PC-9 (cell line): ENCODE measurements at places on chromosomes 1 and 21. TPM values are rescaled to one million over a fixed set of nuclear protein-coding genes. Genes with fewer than 3 reads are reported as not detected.

ARMH1 gene
- total RNA-seq: 16.3 and 16.9 TPM in 2 replicates

NCF2 gene
- 54.3 and 65.5 TPM in 2 replicates for total RNA-seq

DNA sequence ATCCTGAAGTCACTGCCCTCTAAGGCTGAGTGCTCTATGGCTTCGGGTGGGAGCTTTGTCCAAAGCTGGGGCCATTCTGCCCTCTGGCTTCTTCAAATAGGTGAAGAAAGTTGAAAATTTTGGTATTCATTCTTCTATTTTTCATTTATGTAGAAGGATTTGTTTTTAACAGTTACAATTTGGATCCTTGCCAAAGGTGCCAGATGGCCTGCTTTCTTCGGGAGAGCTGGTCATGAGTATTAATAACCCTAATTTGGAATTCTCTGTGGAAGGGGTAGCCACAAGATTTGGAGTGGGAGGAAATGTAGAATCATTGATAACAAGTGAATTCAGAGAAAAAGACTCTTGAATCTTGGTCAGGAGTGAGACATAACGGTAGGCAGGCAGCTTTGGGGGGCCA, 370.4 kb upstream of the ST6GALNAC5 start:
- no peak for DNase-seq
- no peak overlapping the region for H3K27ac ChIP-seq
- no peak overlapping the region for H3K4me3 ChIP-seq
- no peaks in the 10 kb centered on the region for H3K4me1 ChIP-seq
- no peaks in the 10 kb centered on the region for H3K27me3 ChIP-seq

PADI2 gene
- 14.0 and 16.7 TPM in 2 replicates for total RNA-seq

CYP4X1 gene
- not detected in 2 replicates for total RNA-seq

- H3K4me1 ChIP-seq: peaks cover 34% of the 10 kb centered on the region
- DNase-seq: no peak
- no peak overlapping the region for H3K4me3 ChIP-seq
- no peaks in the 10 kb centered on the region for H3K36me3 ChIP-seq
- H3K27me3 ChIP-seq: no peaks in the 10 kb centered on the region
Measured at GRCh38 chr1:16191916-16192546, 20.4 kb downstream of the ARHGEF19 start.

TENT5C gene
- 3.9 and 4.3 TPM in 2 replicates for total RNA-seq

DNA sequence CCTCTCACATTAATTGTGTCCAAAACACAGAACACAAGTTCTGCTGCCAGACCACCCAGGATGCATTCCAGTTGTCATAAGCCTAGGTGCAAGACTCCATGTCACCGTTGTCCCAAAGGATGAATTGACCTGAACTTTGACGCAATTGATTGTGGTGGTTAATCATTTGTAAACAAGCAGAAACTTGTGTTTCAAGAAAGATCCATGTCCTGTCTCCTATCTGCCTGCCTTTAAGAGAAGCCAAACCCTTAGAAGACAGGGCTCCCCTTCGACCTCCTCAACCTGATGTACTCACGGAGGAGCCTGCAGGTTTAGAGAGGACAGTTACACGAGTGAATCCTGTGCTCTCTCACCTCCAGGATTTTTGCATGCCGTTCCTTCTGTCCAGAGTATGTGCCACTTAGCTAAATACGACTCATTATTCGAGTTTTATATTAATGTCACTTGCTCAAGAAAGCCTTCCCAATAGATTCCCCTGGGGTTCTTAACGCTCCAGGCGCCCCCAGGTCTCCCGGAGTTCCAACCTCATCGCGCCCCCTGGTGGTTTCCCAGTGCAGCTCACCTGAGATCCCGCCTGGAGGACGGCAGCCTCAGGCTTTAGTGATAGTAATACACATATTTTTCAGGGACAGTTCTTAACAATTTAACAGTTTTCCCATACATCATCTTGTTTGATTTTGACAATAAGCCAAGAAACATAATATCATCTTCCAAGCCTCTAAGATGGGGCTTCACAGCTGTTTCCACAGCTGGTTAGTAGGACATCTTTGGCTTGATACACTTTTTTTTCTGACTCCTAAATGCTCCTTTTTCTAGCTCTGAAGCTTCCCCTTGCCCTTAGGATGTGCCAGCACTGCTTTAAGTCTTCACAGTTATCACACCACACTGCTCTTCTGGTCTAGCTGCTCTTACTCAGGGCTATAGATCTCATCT, 2.4 kb upstream of the C8B start:
- DNase-seq: peak; percentile 16
- H3K27ac ChIP-seq: no peak overlapping the region
- no peaks in the 10 kb centered on the region for H3K36me3 ChIP-seq
- no peak overlapping the region for H3K4me3 ChIP-seq

TOR1AIP1 gene
- total RNA-seq: 23.5 and 24.4 TPM in 2 replicates

GRCh38 chr21:14120091-14120734, 90.5 kb downstream of the LIPI start:
- no peaks in the 10 kb centered on the region for H3K4me1 ChIP-seq
- H3K4me3 ChIP-seq: no peak overlapping the region
- no peaks in the 10 kb centered on the region for H3K27me3 ChIP-seq
- peak; percentile 26 for DNase-seq
- H3K36me3 ChIP-seq: no peaks in the 10 kb centered on the region

TBX19 gene
- total RNA-seq: 1.5 and 2.0 TPM in 2 replicates

DNA sequence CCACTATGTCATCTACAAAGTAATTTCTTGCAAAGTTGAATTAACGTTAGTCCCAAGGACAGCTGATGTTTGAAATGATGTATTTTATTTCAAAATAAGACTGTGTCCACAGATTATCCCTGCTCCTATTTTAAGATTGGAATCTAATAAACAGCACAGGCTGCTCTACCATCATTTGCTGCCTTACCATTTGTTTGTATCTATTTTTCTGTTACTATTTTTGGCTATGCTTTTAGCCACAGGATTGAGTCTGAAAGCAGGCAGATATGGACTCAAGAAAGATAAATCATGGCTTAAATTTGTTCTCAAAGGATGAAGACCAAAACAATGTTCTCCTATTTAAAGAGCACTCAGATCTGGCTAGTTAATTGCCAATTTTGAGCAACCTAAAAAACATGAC, 105.3 kb downstream of the RGS2 start:
- H3K27me3 ChIP-seq: no peaks in the 10 kb centered on the region
- H3K4me3 ChIP-seq: no peak overlapping the region
- no peaks in the 10 kb centered on the region for H3K4me1 ChIP-seq
- H3K27ac ChIP-seq: no peak overlapping the region

DNA sequence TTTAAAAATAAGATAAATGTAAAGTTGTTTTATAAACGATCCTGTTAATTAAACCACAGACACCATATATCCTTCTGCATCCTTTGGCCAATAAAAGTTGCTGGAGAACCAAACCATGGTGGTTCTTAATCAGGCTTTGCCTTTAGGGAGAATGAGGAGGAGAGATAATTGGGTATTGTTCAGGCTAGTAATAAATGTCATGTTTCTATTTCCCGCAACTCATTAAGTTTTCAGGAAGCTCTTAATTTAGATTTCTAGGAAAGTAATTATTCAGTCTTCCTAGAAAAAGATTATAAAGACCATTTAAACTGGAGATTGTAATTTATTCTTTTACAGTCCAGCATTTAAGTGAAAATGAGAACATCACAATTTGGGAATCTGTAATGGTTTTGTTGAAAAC, 34.5 kb downstream of the RAB4A start:
- DNase-seq: no peak
- H3K4me3 ChIP-seq: no peak overlapping the region
- no peak overlapping the region for H3K27ac ChIP-seq
- H3K27me3 ChIP-seq: no peaks in the 10 kb centered on the region
- no peaks in the 10 kb centered on the region for H3K36me3 ChIP-seq
- no peaks in the 10 kb centered on the region for H3K4me1 ChIP-seq

- H3K27me3 ChIP-seq: no peaks in the 10 kb centered on the region
- DNase-seq: no peak
- H3K36me3 ChIP-seq: no peaks in the 10 kb centered on the region
- peaks cover 22% of the 10 kb centered on the region for H3K4me1 ChIP-seq
Measured at GRCh38 chr1:224791362-224791941, 138.0 kb upstream of the DNAH14 start.

GRCh38 chr21:28317177-28317950, 675.3 kb downstream of the LTN1 start:
- DNase-seq: no peak
- H3K27ac ChIP-seq: no peak overlapping the region
- no peaks in the 10 kb centered on the region for H3K27me3 ChIP-seq
- no peaks in the 10 kb centered on the region for H3K4me1 ChIP-seq
- no peak overlapping the region for H3K4me3 ChIP-seq

CSF3R gene
- total RNA-seq: not detected in 2 replicates

DNA sequence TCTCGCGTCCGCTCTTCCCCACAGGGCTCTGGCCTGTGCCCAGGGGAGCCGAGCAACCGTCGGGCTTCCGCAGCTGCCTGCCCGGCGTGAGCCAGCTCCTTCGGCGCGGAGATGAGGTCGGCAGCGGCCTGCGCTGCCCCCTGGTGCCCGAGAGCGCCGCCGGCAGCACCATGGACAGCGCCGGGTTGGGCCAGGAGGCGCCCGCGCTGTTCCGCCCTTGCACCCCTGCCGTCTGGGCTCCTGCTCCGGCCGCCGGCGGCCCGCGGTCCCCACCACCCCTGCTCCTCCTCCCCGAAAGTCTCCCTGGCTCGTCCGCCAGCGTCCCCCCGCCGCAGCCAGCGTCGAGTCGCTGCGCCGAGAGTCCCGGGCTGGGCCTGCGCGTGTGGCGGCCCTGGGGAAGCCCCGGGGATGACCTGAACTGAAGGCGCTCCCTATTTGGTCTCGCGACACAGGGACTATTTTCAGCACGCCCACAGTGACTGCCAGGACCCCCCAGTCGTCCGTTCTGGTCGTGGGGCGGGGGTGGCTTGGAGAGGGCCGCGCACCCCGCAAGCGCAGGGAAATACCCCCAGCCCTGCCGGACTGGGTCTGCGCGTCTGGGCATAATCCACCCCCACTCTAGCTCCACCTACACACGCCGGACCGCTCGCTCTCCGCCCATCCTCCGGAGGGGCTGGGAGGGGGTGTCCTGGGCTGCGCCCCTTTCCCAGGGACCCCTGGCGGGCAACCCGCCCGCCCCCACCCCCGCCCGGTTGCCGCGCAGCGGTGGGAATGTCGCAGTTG, 1.3 kb downstream of the HES3 start:
- peak; percentile 47 for DNase-seq

DNA sequence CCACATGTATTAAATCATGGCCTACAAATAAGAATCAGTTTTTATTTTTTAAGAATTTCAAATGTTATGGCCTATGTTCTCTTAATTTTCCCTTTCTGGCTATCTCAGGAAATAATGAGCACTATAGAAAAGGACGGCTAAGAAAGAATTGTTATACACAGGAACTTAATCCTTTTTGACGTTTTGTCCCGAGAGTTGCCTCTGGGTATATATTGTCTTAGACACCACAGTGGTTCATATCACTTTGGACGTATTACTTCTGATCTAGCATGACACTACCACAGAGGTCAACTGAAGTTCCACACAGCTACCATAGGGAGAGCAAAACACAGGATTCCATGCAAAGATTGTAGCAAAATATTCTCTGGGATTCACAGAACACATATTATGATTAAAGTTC, 307.6 kb downstream of the VAV3 start:
- DNase-seq: no peak
- no peaks in the 10 kb centered on the region for H3K4me1 ChIP-seq
- H3K27me3 ChIP-seq: no peaks in the 10 kb centered on the region
- H3K4me3 ChIP-seq: no peak overlapping the region
- H3K27ac ChIP-seq: no peak overlapping the region

DNA sequence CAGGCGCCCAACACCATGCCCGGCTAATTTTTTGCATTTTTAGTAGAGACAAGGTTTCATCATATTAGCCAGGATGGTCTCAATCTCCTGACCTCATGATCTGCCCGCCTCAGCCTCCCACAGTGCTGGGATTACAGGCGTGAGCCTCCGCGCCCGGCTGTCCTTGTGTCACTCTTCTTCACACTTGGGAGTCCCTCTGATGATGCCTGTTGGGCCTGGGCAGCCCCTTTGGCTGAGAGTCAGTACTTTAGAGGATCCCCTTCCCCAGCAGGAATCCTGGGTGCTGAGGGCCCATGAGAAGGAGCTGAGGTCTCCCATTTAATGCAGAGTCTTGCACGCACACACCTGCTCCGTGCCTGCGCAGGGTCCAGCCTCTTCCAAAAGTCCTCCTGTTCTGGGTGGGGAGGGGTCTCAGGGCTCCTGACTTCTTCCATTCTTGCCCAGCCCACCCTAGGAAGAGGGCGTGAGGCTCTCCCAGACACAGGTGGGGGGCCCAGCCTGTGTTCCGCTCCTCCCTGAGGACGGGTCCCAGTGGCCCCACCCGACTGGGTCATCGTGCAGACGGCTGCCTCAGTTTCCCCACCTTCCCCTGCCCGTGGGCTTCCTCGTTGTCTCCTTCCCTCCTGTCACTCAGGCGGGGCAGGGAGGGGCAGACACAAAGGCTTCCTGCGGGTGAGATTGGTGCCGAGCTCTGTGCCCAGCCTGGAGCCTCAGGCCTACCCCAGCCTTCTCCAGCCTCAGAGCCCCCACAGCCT, 3.9 kb downstream of the TTLL10 start:
- H3K36me3 ChIP-seq: no peaks in the 10 kb centered on the region
- DNase-seq: no peak
- H3K27me3 ChIP-seq: no peaks in the 10 kb centered on the region
- no peak overlapping the region for H3K4me3 ChIP-seq

DNA sequence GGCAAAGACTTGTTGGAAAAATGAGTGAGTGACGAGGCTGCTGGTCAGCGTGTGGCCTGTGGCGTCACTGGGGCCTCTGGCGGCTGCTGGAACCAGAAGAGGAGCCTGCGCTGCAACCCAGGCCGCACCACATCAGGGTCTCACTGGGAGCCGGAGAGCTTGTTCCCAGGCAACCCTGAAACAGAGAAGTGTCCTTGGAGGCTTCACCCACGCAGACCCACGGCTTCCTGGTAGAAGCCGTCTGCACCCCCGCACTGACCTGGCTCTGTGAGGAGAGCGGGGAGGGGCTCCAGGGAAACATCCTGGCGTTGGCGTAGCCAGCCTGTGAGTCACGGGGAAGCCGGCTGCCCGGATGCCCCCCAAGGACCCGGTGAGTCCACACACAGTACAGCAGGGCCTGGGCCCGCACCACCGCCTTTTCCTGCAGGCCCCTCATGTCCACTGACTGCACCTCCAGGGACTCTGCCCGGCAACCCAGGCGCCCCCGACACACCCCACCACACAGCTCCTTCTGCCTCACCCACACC, 57.4 kb downstream of the COL6A1 start:
- H3K27ac ChIP-seq: no peak overlapping the region
- DNase-seq: no peak
- no peaks in the 10 kb centered on the region for H3K27me3 ChIP-seq
- H3K4me1 ChIP-seq: no peaks in the 10 kb centered on the region
- no peaks in the 10 kb centered on the region for H3K36me3 ChIP-seq
- no peak overlapping the region for H3K4me3 ChIP-seq

- H3K27me3 ChIP-seq: no peaks in the 10 kb centered on the region
- DNase-seq: no peak
- H3K36me3 ChIP-seq: peaks cover 20% of the 10 kb centered on the region
- peaks cover 54% of the 10 kb centered on the region for H3K4me1 ChIP-seq
Measured at GRCh38 chr1:149845416-149845815, 54.0 kb upstream of the BOLA1 start.

GRCh38 chr21:43578677-43579303, 80.5 kb downstream of the HSF2BP start:
- H3K4me1 ChIP-seq: no peaks in the 10 kb centered on the region
- no peak overlapping the region for H3K27ac ChIP-seq
- H3K27me3 ChIP-seq: no peaks in the 10 kb centered on the region
- H3K4me3 ChIP-seq: no peak overlapping the region
- no peaks in the 10 kb centered on the region for H3K36me3 ChIP-seq

TNFSF4 gene
- total RNA-seq: 0.23 and 1.5 TPM in 2 replicates

GRCh38 chr1:244850099-244850852, 14.1 kb downstream of the HNRNPU start:
- H3K27me3 ChIP-seq: no peaks in the 10 kb centered on the region
- H3K36me3 ChIP-seq: peaks cover 69% of the 10 kb centered on the region
- H3K27ac ChIP-seq: no peak overlapping the region
- no peaks in the 10 kb centered on the region for H3K4me1 ChIP-seq
- DNase-seq: no peak
